Activated naive CD8-positive, alpha-beta T cell treated with anti-CD3 and anti-CD28 coated beads, Interleukin-2, amount 10 ng/mL, durations not matched to agents 7 days and 5 days (primary cell): ENCODE measurements at places on chromosomes 7 and 10. TPM values are rescaled to one million over a fixed set of nuclear protein-coding genes. Genes with fewer than 3 reads are reported as not detected.

SLC16A12 gene
- total RNA-seq, result not detected

MAP3K8 gene
- 28.3 TPM for total RNA-seq

AKR1E2 gene
- 4.5 TPM for total RNA-seq

BRI3 gene
- 55.3 TPM for total RNA-seq

EXOSC1 gene
- 47.9 TPM for total RNA-seq

FGF8 gene
- not detected for total RNA-seq

DNA sequence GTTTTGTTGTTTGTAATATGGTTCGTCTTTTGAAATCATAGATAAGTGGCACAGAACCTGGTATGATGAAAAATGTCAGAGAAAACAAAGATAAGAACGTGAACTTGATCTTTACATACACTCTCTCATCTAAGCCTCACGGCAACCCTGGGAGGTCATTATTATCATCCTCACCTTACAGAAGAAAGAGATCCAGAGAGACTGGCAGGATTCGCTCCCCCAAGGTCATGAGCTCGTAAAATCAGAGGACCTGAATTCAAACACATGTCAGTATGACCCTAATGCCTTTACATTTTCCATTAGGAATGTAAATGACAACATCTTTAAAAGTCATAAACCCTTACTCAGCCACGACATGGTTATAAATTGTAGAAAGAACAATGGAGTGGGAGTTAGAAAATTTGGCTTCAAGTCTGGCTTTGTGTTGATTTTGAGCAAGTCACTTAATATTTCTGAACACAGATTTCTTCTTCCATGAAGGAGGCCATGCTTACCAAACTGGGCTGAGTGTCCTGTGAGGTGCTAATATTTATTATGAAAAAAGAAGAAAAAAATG lies 35.9 kb downstream of the HIPK2 start:
- peaks cover 20% of the 10 kb centered on the region for H3K4me1 ChIP-seq
- H3K36me3 ChIP-seq, result peaks cover 3% of the 10 kb centered on the region
- H3K27ac ChIP-seq, result no peak overlapping the region
- DNase-seq, result no peak
- H3K27me3 ChIP-seq, result no peaks in the 10 kb centered on the region

GRCh38 chr7:75663302-75663907 lies 75.3 kb downstream of the HIP1 start:
- no peak overlapping the region for H3K4me3 ChIP-seq
- no peaks in the 10 kb centered on the region for H3K36me3 ChIP-seq
- no peak overlapping the region for H3K27ac ChIP-seq
- H3K4me1 ChIP-seq, result no peaks in the 10 kb centered on the region
- DNase-seq, result no peak
- no peaks in the 10 kb centered on the region for H3K27me3 ChIP-seq

- no peak overlapping the region for H3K4me3 ChIP-seq
- no peaks in the 10 kb centered on the region for H3K27me3 ChIP-seq
- peaks cover 25% of the 10 kb centered on the region for H3K4me1 ChIP-seq
- no peak for DNase-seq
These were observed 13.1 kb downstream of the FXYD4 start for GRCh38 chr10:43384252-43385221.

- peaks cover 14% of the 10 kb centered on the region for H3K4me1 ChIP-seq
- H3K27ac ChIP-seq, result no peak overlapping the region
- DNase-seq, result no peak
These were observed 2.5 kb downstream of the TSPAN15 start for GRCh38 chr10:69453795-69454194.

- DNase-seq, result no peak
- no peaks in the 10 kb centered on the region for H3K4me1 ChIP-seq
- H3K27ac ChIP-seq, result no peak overlapping the region
- H3K27me3 ChIP-seq, result no peaks in the 10 kb centered on the region
- H3K4me3 ChIP-seq, result no peak overlapping the region
These were observed 352.7 kb downstream of the PHTF2 start for GRCh38 chr7:78151229-78151628.

- H3K4me3 ChIP-seq, result peak overlapping the region; percentile 94
- no peaks in the 10 kb centered on the region for H3K27me3 ChIP-seq
- H3K36me3 ChIP-seq, result peaks cover 7% of the 10 kb centered on the region
- H3K4me1 ChIP-seq, result peaks cover 19% of the 10 kb centered on the region
- H3K27ac ChIP-seq, result peak overlapping the region; percentile 96
These were observed 881 bp upstream of the SSBP1 start for GRCh38 chr7:141737118-141737835.

DNA sequence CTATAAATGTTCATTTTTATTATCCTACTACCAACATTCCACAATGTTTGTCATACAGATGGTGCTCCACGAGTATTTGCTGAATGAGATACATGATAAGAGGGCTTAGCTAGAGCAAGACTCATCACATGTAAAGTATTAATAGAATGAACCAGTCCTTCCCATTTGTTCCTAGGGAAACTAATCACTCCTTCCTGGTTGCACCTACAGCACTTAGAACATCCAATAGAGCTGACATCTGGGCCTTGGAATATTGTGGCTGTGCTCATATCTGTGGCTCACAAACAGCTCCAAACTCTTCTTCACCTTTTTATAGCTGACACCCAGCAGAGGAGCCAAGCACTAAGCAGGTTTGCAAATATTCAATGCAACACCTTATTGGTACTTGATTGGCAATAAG lies 91.9 kb upstream of the C1GALT1 start:
- no peaks in the 10 kb centered on the region for H3K36me3 ChIP-seq
- no peaks in the 10 kb centered on the region for H3K4me1 ChIP-seq
- H3K27me3 ChIP-seq, result no peaks in the 10 kb centered on the region
- no peak for DNase-seq
- H3K27ac ChIP-seq, result no peak overlapping the region

DNA sequence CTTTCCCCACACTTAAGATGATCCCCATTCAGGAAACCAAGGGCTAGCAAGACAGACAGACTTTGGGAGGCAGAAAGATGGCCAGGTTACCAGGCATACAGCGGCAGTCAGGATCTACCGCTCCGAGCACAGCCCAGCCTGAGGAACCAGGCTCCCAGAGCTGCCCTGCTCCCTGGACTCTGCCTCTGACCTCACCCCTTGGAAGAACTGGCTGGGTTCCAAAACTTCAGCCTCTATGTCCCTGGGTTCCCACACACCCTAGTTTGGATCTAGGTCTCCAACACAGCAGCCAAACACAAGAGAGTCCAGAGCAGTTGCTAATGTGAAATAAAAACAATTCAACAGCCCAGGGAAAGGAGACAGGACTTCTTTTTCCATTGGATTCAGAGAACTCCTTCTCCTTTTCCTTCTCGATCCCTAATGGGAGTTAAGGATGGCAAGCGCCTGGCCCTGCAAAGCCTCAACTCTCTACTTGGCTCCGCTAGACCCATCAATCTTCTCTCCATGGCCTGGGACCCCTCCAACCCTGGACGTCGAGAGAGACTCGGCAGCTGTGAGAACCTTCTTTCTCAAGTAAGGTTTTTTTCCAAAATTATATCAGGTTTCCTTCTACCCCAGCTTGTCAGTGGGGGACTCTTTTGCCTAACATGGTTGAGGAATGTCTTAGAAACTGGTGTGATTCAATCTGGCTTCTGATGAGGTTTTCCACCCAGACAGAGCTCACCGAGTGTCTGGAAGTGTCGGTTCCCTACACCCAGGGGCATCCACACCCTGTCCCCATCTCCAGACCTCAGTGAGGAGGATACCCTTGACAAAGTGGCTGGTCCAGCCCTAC lies 219.6 kb downstream of the KCNMA1 start:
- H3K27ac ChIP-seq, result no peak overlapping the region
- H3K4me3 ChIP-seq, result no peak overlapping the region
- no peaks in the 10 kb centered on the region for H3K4me1 ChIP-seq
- no peaks in the 10 kb centered on the region for H3K36me3 ChIP-seq
- H3K27me3 ChIP-seq, result peaks cover 6% of the 10 kb centered on the region
